Erythroblast (primary cell): ENCODE measurements at places on chromosomes 5 and 9.

DNA sequence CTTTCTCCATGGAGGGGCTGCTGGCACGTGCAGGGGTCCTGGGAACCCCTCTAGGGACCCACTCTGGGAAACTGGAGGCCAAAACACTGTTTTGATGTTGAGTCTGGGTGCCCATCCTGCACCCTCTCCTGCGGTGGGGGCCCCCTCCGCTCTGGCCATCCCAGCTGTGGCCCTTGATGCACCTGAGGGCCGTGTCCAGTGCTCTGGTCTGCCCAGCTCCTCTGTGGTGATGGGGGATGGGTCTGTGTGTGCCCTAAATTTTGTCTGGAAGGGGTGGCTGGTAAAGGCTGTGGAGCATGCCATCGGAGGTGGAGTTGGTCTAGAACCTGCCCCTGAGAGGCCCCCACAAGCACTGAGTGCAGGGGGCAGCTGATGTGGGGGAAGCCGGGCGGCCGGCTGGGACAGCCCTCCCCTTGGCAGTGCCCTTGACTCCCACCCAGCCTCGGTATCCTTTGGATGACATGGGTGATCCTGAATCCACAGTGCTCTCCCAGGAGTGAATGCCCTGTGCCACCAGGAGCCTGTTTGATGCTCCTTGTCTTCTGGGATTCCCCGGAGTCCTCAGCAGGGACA lies 26.3 kb downstream of the AHRR start:
- no peak for DNase-seq

GRCh38 chr5:68227532-68228160 lies 12.1 kb downstream of the PIK3R1 start:
- DNase-seq: peak; percentile 21

- DNase-seq: peak; percentile 25
Observed at GRCh38 chr5:159098603-159099436, 896 bp downstream of the EBF1 start.

DNA sequence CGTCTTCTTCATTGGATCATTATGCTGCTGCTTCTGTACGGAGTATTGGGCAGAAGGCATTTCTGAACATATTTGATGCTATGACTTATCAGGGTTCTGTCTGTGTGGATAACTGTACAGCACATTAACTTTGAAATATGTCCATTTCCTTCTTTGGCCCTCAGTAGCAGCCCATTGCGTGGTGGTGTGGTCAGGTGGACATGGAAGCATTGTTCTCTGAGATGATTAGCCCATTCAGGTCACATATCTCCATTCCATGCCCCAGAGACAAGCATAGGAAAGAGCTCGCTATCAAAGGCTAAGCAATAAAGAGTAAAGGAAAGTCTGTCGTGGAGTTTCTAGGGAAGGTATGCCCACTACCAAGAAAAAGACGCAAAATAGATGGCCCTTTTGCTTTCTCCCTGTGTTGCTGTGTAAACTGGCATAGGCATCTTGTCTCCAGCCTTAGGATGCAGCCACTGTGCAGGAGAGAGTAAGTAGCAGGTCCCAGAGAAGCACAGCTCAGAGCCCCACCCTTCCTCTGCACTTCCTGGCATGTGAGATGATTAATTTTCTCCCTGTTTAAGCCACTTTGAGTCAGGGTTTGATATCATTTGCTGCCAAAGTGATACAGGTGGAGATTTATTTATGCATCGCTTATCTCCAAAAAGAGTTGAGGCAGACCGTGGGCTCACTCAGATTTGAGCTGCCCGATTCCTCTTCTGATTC lies 221.9 kb downstream of the PDZD2 start:
- no peak for DNase-seq

- no peak for DNase-seq
Observed at GRCh38 chr9:72039532-72039931, 20.9 kb downstream of the C9orf57 start.

- DNase-seq: no peak
Observed at GRCh38 chr9:131701789-131702337, 38.0 kb downstream of the RAPGEF1 start.

GRCh38 chr9:108103046-108103693 lies 613.6 kb upstream of the KLF4 start:
- DNase-seq: no peak

DNA sequence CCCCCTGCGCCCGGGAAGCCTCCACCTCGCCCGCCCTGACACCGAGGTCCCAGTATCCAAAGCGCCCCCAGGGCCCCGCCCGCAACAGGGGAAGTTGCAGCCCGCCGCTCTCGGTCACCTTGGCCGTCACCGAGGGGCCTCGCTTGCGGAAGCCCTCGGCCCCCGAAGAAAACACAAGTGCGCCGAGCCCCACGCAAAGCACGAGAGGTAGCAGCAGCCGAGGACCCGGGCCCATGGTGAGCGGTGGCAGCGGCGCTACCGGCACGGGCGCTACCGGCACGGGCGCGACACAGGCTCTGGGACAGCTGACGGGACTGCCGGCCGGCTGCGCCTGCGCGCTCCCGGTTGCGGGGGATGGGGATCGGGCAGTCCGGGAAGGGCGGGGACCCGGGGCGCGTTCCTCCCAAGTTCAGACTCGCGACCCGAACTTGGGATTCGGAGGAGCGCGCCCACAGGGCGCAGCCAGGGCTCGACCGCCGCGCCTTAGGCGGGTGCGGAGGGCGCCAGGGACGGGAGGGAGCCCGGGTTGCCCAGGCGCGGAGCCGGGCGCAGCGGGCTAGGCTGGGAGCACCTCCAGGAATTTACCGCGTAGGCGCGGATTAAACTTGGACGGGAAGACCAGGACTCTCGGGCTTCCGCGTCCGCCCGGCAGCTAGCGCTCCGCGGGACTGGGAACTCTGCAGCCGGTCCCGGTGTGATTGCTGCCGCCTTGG lies at the start of gene PPIC:
Gene PPIC (minus strand): TSS at position 335 of the 713 bp plus-strand sequence. CDS start 100 bp downstream, at position 235.
- DNase-seq: peak; percentile 41

DNA sequence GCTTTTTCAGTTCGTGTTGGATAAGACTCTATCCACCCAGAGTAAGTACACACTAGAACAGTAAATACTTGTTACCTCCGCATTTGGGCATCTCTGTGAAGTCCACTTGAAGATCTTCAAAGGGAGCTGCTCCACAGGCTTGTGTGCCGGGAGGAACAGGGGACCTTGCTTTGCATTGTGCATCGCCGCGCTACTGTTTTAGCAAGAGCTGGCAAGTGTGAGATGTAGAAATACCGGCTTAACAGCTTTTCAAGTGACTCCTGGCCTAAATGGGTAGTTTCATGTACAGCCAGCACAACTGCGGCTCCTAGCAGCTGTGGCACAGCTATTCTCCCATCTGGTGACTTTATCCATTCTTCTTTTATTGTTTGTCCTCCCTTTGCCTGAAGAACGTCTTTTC lies 8.4 kb upstream of the ZNF354C start:
- DNase-seq: no peak
